ENCODE measurements at places on chromosomes 6 and 20.

GRCh38 chr20:16314320-16314719, 258.9 kb downstream of the KIF16B start:
- no peak for DNase-seq

DNA sequence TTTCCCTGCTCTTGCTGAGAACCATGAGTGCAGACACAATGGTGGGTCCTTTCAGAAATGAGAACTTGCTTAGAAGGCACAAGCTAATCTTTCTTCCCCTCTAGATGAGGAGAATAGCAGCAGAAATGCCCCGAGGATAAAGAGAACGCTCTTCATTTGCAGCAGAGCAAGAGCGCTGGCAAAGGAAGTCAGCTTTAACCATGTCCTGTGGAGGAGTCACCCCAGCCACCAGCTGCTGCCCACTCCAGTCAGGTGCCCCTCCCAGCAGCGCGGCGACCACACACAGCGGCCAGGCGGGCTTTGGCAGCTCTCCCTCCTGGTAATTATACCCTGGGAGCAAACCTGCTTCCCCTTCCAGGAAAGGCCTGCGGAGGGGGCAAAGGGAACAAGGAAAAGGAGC, 42.4 kb upstream of the EMILIN3 start:
- DNase-seq = no peak

GRCh38 chr6:50819904-50820868, 1.5 kb downstream of the TFAP2B start:
- DNase-seq = no peak

- no peak for DNase-seq
Observed at GRCh38 chr6:41255110-41255509, 27.0 kb downstream of the TREML4 start.

Data from mesothelial cell of epicardium (in vitro differentiated cells).